Effector CD4-positive, alpha-beta T cell (primary cell): ENCODE measurements at places on chromosomes 5 and 9.

- DNase-seq, result no peak
These were observed 113.8 kb upstream of the CPEB4 start for GRCh38 chr5:173774271-173774761.

- no peak for DNase-seq
These were observed 71.6 kb upstream of the GALNT10 start for GRCh38 chr5:154118893-154119336.

- no peak for DNase-seq
These were observed 1272.3 kb upstream of the CDH9 start for GRCh38 chr5:28310696-28311095.

GRCh38 chr9:111726949-111727348 is 65.5 kb downstream of the GNG10 start:
- DNase-seq, result no peak

- no peak for DNase-seq
These were observed 546.2 kb downstream of the DMRTA1 start for GRCh38 chr9:22992780-22993179.

GRCh38 chr5:136073714-136074529 is 45.1 kb downstream of the TGFBI start:
- DNase-seq, result no peak

DNA sequence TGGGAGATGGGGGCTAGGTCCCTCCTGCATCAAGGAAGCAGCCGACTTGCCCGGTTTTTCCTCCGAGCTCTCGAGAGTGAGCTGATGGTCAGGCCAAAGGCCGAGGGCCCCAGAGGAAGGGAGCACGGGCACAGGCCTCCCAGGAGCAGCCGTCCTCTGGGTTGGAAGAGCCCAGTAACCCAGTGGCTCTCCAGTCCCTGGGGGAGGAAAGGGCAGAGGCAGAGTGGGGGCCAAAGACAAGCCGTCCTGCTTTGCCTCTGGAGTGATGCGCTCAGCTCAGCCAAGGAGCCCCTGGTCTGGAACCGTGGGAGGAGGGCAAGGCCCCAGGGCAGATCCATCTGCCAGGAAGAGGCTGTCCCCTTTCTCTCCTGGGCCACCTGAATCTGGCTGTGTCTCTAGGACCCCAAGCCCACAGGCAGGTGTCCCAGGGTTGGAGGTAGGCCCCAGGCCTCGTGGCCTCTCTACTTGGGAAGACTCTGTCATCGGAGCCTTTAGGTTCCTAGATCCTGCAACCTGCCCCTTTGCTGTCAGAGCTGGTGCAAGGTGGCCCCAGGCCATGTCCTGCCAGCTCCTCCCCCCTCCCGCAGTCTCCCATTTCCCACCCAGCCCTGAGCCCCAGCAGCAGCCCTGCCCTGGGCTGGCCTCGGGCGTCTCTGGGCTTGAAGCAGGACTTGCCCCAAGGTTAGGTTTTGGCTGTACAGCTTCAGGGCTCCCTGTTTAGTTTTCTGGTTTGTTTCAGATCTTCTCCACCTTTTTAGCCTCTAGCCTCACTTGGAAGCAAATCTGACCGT is 224.1 kb downstream of the CACNA1B start:
- no peak for DNase-seq

DNA sequence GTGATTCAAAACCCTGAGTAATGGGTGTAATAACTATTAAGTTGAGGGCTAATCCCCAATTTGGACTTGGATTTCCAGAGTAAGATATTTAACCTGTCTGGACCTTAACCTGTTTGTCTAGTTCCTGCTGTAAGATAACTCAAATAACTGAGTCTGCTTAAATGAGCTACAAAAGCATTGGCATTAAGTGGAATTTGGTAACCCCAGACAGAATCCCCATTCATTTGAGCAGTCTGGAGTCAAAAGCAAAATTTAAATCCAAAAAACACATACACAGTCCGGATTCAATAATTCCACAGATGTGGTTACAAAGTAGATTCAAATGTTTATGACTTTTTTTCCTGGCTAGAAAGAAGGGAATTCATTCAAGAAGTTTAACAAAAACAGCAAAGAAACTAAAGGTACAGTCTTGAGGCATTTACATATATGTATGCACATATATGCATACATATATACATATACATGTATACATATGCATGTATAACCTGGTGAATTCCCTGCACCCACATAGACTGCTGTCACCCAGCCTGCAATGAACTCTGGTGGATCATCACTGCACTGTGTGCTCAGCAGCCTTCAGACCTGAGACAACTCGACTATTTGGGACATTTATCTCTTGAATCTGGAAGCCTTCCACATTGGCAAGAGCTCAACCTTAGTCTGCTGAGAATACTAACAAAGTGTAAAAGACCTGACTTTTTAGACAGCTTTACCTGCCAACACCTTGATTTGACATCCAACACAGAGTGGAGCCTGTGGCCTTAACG is 205.4 kb downstream of the LURAP1L start:
- DNase-seq, result no peak

GRCh38 chr9:100222674-100223073 is 123.6 kb downstream of the INVS start:
- no peak for DNase-seq

DNA sequence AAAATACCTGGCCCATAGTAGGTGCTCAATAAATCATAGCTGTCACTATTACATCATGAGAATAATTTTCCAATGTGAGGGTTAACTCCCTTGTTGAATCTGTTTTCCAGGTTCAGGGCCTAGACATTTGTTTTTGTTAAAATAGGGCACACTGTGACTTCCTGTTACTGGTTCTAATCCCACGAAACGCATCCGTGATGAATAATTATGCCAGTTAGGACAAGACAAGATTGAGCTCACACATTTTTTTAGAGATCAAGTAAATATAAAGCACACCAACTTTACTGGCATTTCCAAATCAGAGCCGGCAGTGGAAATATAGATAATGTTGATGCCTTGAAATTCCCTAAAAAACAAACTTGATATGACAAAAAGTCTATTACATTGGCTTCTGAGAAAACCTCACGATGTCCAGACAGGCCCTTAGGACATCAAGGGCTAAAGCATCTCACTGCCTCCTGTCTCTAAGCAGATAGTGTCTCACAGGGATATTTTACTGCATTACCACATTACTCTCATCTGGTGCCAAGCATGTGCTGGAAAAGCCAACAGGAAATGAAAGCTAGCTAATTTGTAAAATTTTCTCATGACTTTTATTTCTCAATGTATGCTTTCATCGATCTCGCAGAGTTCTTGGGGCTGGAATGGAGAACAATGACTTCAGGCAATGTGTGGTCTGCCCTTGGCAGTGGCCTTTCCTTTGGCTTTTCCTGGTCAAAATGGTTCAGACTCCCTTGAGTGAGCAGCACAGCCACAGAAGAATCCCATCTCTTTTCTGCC is 414.3 kb upstream of the PAPPA start:
- DNase-seq, result no peak

- DNase-seq, result no peak
These were observed 39.5 kb upstream of the MAMDC2 start for GRCh38 chr9:70003901-70004714.

GRCh38 chr5:148615644-148616275 is 38.6 kb downstream of the HTR4 start:
- no peak for DNase-seq

- no peak for DNase-seq
These were observed 327.0 kb upstream of the TNC start for GRCh38 chr9:115444959-115445358.

GRCh38 chr5:128099944-128100343 is 16.4 kb downstream of the SLC12A2 start:
- no peak for DNase-seq

DNA sequence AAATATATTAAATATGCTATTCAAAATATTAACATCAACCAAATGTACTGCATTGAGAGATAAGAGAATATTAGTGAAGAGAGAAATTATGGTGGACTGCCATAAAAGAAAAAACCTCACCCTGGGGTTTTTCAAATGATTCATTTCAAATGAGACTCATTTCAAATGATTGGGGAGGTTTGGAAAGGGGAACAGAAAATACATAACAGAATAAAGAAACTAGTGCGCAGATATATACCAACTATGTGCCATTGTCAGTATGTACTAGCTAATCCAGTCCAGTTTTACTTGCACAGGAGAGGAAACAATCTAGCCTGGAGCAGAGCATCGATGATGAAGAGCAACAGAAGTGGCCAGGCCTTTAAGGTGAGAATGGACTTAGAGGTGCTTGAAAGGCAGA is 651.6 kb upstream of the RORB start:
- DNase-seq, result no peak

DNA sequence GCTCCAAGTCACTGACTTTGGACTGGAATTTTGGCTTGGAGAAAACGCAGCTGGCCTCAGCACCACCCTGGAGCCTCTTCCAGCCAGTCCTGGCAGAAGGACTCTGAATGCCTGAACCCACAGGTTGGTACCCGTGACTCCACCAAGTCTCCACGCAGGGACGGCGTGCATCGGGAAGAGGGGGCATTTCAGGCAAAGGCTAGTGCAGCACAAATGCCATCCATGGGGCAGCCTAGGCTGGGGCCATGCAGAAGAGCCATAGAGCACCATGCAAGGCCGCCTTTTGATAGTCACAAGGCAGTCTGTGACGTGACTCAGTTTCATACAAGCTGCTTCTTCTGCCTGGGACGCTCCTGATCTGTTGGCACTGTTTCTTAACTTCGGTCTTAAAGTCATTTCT is 28.0 kb downstream of the GDNF start:
- no peak for DNase-seq

DNA sequence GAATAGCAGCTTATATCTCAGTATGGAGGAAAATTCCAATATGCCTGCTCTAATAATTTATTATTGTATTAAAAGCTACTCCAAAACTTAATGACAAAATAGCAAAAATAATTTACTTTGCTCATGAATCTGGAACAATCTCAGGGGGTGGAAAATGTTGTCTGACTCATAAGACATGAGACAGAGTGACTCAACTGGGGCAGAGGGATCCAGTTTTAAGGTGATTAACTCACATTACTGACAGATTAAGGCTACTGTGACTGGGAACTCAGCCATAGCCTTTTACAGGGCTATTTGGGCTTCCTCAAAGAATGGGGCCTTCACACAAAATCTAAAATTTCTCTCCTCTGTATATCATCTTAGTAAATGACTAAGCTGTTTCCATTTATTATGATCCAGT is 1172.9 kb downstream of the CDH12 start:
- DNase-seq, result no peak

- DNase-seq, result no peak
These were observed 44.1 kb downstream of the COL23A1 start for GRCh38 chr5:178545941-178546674.

- DNase-seq, result no peak
These were observed 214.2 kb downstream of the FANCC start for GRCh38 chr9:95103281-95103771.

DNA sequence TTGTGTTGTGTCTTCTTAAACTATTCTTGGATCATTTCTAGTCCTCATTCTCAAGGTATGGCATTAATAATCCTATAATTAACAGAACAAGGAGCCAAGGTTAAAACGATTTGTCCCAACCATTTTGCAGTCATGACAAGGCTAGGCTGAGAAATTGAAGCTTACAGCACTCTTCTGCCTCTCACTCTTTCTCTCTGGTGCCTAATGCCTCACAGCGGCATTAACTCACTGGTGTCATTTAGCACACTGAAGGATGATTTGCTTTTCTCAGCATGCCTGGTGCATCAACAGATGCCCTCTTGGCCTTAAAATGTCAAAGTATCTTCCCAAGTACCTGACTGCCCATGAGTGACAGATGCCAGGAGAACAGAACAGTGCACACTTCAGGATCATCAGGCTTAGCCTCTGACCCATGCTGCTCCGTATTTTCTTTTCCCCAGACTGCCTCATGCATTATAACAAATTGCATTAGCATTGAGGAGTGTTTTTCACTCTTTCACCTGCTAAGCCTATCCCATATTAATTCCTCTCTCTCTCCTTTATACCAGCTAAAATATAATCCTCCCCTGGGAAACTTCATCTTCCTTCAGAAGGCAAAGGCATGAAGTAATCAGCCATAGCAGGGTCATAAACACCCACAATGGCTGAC is 61.1 kb upstream of the SV2C start:
- no peak for DNase-seq

DNA sequence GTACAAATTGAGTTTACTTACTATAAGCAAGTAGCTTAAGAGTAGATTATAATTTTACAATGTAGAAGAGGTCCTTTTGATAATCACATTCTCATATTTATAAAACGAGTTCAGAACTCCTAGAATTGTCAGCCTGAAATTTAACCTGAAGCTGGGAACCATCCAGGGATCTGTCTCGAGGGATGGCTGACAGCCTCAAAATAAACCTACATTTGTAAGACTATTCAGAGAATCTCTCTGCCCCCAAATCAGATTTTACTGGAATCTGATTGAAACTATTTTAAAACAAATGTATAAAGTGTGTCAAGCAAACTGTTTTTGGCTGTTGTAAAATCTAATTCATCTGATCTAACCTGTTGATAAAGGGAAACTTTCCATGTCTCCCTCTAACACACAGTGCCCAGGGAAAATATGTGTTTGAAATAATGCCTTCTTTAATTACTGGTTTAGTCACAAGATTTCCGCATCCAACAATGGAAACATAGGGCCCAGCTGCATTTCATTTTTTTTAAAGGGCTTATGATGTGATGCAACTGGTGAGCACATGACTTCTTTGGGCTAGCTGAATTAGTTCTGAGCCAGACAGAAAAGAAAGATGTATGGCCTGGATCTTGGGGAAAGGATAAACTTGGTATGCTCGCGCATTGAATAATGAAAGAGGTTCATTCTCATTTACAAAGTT is 30.3 kb downstream of the SLC25A46 start:
- no peak for DNase-seq

DNA sequence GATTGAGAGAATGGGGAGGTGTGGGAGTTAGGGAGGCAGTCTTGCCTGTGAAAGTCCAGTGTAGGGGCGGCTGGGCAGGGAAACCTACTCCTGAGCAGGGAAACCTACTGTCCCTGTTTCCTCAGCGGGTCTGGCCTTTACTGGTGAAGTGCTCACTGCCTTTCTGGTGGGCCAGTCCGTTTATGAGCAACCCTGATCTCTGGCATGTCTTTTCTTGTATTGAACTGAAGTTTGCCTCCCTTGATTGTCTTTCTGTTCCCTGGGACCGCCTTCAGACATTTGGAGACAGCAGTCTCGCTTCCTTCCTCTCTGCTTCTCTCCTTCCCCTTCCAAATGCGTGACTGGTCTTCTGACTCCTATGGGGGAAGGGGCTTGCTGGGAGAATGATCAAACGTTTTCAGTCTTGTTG is 2.9 kb downstream of the SNX18 start:
- no peak for DNase-seq

GRCh38 chr9:104786293-104786692 is 22.4 kb downstream of the NIPSNAP3B start:
- no peak for DNase-seq

DNA sequence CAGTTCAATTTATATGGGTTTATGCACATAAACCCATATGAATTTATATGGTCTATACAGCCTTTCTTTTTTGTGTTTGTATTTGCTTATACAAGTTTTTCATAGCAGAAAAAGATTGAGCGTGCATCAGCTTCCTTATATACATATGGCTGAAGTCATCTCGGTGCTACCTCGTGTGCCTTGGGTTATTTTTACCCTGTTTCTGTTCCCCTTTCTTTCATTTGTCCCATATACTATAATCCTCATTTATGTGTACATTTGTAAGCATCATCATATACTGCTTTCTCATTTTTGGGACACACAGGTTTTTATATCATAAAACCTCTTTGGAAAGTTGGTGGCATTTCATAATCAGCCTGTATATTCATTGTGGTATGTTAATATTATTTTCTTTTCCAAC is 107.8 kb upstream of the ADAMTSL1 start:
- DNase-seq, result no peak
